ENCODE measurements at places on chromosomes 11 and 22.
A peak's percentile ranks its signal among the peaks of the same experiment; 100 is the strongest.

GRCh38 chr22:31104869-31105268 is 2.5 kb downstream of the SELENOM start:
- DNase-seq: no peak

DNA sequence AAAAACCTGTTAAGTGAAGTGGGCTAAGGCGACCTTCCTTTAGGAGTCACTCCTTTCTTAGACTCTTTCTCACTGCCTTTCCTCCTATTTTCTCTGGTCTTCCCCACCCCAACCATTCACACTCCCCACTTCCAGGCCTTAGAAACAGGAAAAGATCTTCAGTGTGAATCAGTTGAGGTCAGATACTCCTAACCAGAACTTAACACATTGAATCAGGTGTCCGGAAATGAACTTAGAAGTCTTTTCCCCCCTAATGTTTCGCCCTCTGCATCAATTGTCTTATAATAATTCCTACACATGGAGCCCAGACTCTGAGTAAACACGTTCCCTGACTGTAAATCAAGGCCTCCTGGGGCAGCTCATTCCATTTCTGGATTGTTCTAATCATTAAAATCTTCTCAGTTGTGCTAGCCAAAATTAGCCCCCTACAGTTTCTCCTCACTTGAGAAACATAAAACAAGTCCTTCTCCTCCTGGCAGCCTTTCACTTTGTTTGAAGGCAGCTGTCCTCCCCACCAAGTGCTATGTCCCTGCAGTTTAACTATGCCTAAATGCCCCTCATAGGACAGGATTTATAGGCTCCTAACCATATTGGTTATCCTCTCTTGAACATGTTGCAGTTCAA is 32.7 kb upstream of the USP47 start:
- DNase-seq: peak; percentile 63

DNA sequence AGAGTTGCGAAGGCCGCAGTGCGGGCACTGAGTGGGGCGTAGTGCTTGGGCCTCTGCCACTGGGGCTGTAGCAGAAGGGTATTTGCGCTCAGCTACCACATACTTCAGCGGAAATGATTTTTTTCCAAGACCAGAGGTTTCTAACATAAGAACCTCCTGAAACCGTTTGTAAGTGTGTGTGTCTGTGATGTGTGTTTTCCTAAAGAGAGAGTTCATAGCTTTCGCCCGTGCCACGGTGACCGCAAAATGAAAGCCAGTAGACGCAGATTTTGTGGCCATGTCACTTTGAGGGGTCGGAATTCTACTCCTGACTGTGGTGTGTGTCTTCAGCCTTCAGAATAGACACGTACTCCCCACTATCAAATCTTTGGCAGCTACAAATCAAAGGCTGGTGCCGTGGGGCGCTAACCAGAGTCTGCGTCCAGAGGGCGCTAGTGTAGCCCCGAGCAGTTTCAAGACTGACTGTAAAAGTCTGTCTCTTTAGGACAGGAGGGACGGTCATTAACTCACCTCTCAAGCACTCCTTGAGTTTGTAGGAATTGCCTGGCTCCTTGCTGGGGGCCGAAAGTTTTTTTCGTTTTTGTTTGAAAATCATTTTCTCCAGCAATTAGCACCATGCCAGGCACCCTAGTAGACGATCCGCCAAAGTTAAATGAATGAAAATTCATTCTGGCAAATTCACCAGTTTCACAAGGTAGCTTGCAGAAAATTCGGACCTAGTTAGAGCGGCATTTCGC is 2.5 kb upstream of the CALCA start:
- no peak for DNase-seq

- no peak for DNase-seq
Observed at GRCh38 chr11:120499088-120499487, 12.5 kb upstream of the GRIK4 start.

- DNase-seq: no peak
Observed at GRCh38 chr11:108680271-108680670, 15.4 kb downstream of the DDX10 start.

DNA sequence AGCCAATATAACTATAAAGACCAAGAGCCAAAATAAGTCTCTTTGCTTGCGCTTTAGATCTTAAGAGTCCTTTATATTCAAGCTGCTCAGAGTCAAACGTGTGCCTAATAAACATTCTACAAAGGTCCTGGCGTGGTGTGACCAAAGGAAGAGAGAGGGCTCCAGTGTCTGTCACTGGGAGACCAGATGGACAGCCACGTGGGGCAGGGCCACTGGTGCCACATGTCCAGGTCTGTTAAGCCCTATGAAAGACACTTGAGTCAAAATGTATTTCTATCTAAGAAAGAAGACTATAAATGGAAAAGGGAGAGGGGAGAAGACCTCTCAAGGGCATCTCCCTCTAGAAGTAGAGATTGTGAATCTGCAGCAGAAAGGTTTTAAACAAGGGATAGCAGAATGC is 32.2 kb upstream of the EHF start:
- DNase-seq: no peak

GRCh38 chr11:116932181-116932580 is 94.8 kb upstream of the APOA1 start:
- no peak for DNase-seq

GRCh38 chr11:69351460-69351859 is 57.5 kb downstream of the MYEOV start:
- no peak for DNase-seq

GRCh38 chr11:26944866-26945664 is 48.8 kb upstream of the FIBIN start:
- no peak for DNase-seq

DNA sequence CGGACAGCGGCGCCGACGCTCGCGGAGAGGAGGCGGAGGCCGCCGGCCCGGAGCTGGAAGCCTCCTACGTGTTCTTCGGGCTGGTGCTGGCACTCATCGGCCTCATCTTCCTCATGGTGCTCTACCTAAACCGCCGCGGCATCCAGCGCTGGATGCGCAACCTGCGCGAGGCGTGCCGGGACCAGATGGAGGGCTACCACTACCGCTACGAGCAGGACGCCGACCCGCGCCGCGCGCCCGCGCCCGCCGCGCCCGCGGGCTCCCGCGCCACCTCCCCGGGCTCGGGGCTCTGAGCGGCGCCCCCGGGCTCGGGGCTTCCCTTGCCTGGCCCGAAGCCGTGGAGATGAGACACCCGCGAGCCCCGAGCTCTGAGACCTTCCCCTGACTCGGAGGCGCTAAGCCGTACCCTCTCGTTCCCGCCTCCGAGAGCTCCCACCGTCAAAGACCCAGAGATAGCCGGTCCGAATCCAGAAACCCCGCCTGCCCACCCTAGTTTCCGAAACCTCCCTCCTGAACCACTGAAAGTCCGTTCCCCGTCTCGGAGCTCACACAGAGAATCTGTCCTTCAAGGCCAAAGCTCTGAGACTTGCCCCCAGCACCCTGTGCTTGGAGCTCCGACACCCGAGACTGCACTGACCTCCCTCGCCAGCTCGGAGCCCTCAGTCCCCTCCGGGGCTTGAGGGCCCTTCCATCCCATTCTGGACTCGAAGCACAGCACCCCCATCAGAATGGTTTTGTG is 1.5 kb downstream of the TPBGL start:
- no peak for DNase-seq

DNA sequence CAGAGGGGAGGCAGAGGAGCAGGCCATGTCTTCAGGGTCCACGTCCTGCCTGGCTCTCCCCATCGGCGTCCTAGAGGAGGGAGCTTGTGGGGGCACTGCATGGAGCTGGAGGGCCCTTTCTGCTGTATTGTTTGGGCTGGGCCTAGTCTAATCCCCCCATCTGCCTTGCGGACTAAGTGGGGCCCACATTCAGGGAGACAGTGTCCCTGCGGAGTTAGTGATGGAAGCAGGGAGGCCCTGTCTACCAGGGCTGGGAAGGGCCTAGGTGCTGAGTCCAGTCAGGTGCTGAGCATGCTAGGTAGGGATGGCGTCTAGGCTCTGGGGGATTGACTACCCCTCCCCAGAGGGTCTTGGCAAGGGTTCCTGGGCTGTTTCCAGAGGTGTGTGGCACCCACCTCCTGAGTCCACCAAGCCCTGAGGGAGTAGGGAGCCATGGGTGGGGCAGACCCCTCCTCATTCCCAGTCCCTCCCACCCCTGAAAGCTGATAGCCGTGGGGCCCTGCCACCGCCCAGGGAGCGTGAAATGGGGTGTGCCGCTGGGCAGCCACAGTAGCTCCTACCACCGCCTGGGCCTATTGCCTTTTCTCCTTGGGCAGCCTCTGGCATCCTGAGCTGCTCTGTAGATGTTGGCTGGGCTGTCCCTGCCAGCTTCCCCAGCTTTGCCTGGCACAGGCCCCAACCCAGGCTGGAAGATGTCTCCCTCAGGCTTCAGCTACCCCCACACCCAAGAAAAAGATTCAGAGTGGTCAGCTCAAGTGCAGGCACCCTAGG is 1.9 kb upstream of the POLD4 start:
- no peak for DNase-seq

GRCh38 chr11:36558571-36559413 is 9.0 kb upstream of the RAG1 start:
- no peak for DNase-seq

- DNase-seq: peak; percentile 89
Observed at GRCh38 chr22:19687561-19688300, 26.6 kb upstream of the SEPTIN5 start.

GRCh38 chr22:49207008-49208003 is 620.4 kb downstream of the BRD1 start:
- no peak for DNase-seq

- no peak for DNase-seq
Observed at GRCh38 chr22:20652130-20652529, 121.8 kb upstream of the SERPIND1 start.

DNA sequence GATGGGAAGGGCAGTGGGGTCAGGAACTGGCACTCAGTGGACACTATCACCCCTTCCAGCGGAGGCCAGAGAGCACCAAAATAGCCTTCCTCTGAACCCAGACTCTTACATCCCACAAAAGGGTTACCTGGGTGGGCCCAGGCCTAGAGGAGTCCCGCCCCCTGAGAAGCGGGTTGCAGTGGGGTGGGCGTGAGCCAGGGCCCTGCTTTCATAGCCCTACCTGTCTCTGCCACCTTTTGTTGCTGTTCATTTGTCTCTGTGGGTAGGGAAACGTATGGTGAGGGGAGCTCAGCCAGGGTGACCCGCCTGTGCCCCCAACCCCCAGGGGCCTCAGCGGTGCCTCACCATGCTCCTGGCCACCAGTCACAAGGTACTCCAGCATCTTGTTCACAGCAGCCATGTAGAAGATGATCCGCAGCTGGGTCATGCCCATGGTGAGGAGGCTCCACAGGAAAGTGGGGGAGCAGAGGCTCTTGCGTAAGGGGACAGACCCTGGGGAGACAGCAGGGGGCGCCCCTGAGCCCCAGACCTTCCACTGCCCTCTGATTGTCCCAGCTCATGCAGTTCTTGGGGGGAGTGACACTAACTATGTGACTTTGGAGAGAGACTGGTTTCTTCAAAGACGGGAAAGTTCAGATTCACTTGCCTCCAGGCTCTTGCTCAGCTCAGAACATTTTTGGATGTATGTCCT is 24.0 kb downstream of the SLC43A1 start:
- peak; percentile 54 for DNase-seq

GRCh38 chr11:71183878-71184277 is 68.5 kb downstream of the SHANK2 start:
- DNase-seq: peak; percentile 71

- DNase-seq: peak; percentile 27
Observed at GRCh38 chr11:92826136-92826535, 143.3 kb upstream of the MTNR1B start.

DNA sequence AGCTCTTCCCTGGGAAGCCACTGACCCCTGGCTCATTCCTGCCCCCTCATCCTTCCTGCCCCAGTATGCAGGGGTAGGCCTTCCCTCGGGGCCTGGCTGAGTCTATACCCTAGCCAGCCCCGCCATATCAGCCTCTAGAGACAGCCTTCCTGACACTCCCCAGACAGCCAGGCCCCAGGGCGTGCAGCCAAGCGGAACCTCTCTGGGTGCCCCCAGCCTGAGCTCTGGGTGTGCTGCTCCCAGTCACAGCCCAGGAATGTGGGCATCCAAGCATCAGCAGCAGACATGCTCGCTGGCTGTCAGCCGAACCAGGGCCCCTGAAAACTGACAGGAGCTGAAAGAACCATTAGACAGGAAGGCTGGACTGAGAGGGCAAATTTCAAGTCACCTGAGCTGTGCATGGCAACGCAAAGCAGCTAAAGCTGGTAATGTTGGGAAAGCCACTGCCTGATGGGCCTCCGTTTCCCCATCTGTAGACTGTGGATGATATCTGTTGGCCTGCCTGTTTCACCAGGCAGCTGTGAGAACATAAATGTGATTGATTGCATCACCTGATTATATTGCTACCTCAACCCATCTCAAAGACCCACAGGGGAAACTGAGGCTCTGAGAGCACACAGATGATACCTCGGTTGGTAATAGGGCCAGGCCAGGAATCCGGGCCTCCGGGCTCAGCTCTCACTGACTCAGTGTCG is 93.2 kb downstream of the LRRC32 start:
- DNase-seq: peak; percentile 50

GRCh38 chr22:45689211-45689610 is 17.6 kb downstream of the ATXN10 start:
- no peak for DNase-seq

GRCh38 chr22:22431271-22432220 is 77.0 kb downstream of the ZNF280B start:
- DNase-seq: peak; percentile 77
